Activated CD4-positive, alpha-beta T cell treated with anti-CD3 and anti-CD28 coated beads for 1 hour (primary cell): ENCODE measurements at places on chromosomes 6 and 20.

GRCh38 chr6:44976677-44977641, 351.2 kb upstream of the RUNX2 start:
- DNase-seq, result no peak

DNA sequence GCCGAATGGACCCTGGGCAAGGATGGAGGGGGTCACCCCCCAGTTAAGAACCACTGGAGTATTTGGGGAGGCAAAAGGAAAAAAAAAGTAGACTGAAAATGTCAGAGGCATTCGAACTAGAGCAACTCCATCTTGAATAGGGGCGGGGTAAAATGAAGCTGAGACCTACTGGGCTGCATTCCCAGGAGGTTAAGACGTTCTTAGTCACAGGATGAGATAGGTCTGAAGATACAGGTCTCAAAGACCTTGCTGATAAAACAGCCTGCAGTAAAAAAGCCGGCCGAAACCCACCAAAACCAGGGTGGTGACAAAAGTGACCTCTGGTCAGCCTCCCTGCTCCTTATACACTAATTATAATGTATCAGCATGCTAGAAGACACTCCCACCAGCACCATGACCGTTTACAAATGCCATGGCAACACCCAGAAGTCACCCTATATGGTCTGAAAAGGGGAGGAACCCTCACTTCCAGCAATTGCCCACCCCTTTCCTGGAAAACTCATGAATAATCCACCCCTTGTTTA, 70.4 kb upstream of the KCNG1 start:
- no peak for DNase-seq

- no peak for DNase-seq
These were observed 6.9 kb downstream of the PSMG4 start for GRCh38 chr6:3265671-3266070.

GRCh38 chr6:43006251-43006650, 7.5 kb downstream of the MEA1 start:
- DNase-seq, result no peak

- DNase-seq, result no peak
These were observed 102.4 kb upstream of the SPTLC3 start for GRCh38 chr20:12906361-12906760.

GRCh38 chr20:51284871-51285270, 257.6 kb downstream of the NFATC2 start:
- no peak for DNase-seq

- DNase-seq, result no peak
These were observed 83.7 kb downstream of the ELOVL5 start for GRCh38 chr6:53264915-53265607.

GRCh38 chr20:36527331-36528125, 13.8 kb upstream of the MYL9 start:
- no peak for DNase-seq

- no peak for DNase-seq
These were observed 388.5 kb downstream of the ZFAND3 start for GRCh38 chr6:38208028-38208427.

GRCh38 chr6:136823128-136823660, 802 bp downstream of the PEX7 start:
- peak; percentile 11 for DNase-seq

- no peak for DNase-seq
These were observed 480 bp upstream of the NT5E start for GRCh38 chr6:85449388-85449817.

DNA sequence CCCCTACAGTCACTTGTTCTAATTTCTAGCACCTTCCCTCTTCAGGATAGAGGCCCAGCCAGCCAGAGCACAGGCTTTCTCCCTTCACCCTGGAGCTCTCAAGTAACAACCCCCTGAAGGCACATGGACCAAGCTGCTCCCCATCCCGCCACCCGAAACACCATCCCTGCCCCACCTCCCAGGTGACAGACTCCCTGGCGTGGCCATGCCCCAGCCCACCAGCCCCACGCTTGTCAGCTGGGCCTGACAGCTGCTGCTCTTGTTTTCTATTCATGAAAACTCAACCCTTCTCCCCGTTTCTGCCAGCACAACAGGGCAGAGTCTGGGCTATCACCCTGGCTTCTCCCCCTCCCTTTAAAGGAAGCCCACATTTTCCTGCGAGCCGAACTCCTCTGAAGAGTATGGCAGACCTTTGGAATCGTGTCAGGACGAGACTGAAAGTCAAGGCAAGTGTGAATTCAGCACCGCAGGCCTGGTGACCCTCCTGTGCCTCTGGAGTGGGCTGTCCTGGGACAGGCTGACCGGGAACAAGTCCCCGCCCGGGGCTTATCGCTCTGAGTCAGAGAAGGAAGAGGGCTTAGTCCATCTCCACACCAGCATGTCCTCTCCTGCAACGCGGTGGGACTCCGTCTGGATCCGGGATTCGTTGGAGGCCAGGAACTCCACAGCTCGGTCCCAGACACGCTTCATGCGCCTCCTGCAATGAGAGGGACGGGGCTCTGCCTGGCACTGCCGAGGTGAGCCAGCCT, 16.7 kb downstream of the LEMD2 start:
- DNase-seq, result no peak

- no peak for DNase-seq
These were observed 1.5 kb upstream of the SLC22A1 start for GRCh38 chr6:160120087-160120486.

DNA sequence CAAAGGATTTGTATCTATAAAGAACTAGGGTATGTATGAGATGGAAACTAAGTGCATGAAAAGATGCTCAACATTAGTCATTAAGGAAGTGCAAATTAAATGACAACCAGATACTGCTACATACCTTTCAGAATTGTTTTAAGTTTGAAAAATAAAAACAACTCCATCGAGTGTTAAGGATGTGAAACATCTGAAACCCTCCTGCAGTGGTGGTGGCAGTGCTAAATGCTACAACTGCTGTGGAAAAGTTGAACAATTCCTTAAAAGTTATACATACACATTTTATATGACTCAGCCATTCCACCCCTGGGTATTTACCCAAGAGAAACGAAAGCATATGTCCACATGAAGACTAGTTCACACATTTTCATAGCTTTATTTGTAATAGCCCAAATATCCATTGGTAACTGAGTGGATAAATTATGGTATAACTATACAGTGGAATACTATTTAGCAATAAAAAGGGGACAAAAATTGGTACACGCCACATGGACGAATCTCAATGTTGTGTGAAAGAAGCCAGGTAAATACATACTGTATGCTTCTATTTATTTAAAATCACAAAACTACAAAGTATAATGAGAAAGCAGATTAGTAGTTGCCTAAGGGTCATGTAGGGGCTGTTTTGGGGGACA, 10.6 kb downstream of the ARMH2 start:
- DNase-seq, result no peak

- no peak for DNase-seq
These were observed 103.2 kb upstream of the TNFAIP3 start for GRCh38 chr6:137763886-137764285.

DNA sequence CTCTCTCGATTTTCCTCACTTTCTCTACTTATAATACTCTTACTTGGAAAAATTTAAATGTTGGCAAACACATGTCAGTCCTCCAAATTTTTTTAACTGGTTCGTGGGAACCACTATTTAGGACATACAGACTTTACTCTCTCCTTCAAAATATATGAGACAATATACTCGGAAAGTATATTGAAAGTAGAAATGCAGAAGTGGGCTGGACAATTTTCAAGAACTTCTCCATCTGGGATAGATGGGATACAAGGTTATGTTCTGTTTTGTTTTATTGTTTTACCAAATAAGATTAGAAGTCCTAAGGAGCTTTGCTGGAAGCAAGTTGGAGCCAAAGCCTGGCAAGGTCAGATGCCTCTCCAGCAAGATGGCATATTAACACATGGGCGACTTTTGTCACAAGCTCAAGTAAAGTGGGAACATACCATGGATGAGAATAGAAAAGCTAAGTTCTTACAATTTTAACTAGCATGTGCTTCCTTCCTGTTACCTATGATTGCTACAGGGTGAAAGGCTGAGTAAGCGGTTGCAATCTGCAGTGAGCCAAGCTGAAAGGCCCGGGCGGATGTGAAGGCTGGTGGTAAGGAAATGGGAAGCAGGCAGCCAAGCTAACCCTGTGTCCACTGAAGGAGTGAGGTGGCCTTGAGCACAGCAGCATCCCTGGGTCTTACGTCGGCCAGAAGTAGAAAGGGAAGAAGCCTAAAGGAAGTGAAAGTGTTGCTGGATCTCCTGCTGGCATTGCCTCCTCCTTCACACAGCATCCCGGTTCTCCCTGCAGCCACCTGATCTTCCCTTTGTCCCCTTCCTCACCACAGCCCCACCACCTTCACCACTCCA, 7.1 kb downstream of the MAP3K5 start:
- no peak for DNase-seq

GRCh38 chr6:156280065-156280464, 497.1 kb upstream of the ARID1B start:
- no peak for DNase-seq

DNA sequence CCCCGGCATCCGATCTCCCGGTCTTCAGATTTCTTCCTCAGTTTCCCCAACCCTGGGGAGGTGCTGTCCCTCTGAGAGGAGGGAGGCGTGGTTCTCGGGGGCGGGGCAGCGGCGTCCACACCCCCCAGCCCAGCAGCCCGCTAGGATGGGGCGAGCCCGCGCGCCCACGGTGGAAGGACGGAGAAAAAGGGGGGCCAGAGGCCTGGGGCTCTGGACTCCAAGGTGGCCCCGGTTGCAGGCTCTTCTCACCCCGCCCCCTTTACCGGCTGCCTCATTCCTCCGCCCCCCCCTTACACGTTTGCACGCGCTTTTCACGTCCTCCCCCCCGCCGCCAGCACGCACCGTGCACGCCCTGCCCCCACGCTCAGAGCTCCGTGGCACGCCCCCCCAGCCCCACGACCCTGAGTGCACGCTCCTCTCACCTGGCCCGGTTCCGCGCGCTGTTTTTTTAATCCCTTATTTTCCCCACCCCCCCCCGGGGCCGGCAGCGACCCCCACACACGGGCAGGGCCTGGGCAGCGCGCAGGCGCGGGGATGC, 402 bp downstream of the ZBTB12 start:
- DNase-seq, result no peak

- DNase-seq, result no peak
These were observed 136.4 kb downstream of the UST start for GRCh38 chr6:148883270-148883669.

- no peak for DNase-seq
These were observed 160.7 kb downstream of the DLL1 start for GRCh38 chr6:170130201-170130621.
